Fibroblast of the conjunctiva (primary cell): ENCODE measurements at places on chromosomes 16 and 17.

DNA sequence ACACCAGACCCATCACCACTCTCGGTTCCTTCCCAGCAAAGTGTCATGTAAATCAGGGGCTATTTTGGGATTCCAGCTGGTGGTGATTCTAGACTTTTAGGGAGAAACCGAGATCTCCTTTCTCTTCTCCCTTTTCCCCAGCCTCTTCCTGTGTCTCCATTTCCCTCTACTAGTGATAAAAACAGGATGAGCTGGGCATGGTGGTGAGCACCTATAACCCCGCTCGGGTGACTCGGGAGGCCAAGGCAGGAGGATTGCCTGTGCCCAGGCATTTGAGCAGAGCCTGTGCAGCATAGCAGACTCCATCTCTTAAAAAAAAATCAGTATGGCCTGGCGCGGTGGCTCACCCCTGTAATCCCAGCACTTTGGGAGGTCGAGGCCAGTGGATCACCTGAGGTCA, 6.1 kb downstream of the TBX21 start:
- DNase-seq: no peak

DNA sequence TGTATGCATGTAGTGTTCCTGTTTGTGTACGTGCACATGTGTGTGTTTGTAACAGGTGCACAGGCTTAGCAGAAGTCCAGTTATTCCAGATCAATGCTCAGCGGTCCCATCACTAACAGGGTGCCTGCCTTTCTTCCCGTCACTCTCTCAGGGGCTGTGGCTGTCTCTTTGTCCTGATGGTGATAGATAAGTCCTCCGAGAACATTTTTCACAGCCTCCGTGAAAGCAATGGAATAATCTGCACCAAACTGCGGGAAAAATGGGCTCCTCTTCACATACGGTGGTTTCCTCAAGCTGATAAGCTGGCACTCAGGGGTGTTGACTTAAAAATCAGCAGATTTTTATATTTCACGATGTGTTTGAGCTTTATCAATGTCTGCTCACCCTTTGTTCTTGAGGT, 342.3 kb downstream of the TMEM114 start:
- DNase-seq: no peak

GRCh38 chr17:37190493-37190892, 185.3 kb upstream of the C17orf78 start:
- DNase-seq: no peak

DNA sequence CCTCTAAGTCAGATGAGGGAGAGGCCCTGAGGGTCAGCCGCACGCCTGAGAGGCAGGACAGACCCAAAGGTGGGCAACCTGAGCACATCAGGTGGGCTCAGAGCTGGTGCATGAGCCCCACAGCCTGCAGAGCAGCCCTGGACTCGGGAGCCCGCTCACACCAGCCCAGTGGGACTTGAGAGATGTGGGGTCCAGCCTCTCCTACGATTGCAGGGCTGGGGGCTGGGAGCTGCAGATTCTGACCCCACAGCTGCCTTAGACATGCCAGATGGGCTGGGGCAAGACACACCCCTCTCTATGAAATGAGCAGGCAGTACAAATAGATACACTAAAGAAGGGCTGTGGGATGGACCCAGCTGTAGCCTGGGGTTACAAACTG, 77.1 kb upstream of the RBL2 start:
- no peak for DNase-seq

DNA sequence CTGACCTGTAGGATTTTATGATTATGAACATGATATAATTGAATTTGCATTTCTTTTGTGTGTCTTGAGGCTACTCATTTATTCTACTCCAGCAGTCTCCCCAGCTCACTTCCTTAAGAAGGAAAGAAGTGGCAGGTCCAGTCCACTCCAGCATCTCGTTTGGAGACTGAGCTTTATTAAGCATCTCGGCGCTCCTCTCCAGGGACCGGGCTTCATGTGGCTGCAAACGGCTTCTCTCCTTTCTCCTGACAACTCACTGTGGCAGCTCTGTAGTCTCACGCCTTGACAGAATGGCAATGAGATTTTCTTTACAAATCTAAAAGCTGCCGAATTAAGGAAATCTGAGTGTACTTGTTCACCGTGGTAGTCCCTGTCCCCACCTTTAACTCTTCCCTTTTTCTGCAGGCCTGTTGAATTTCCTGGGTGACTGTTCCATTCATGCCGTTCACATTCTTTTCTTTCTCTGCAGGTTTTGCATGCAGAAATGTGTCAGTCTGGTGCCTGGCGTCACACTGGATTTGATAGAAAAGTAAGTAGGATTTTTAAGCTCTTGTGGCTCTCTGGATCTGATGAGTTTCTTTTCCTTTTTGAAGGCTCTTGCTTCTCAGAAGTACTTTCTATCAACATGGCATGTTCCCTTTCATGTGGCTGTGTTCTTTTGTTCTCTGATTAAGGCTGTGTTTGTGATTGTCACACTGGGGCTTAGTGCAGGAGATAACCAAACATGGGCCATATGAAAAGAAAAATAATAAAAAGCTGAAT, 200.5 kb upstream of the CHMP6 start:
- DNase-seq: no peak

- DNase-seq: no peak
Measured at GRCh38 chr17:51029142-51029541, 91.5 kb downstream of the SPAG9 start.

- DNase-seq: no peak
Measured at GRCh38 chr17:30368912-30369720, 9.6 kb upstream of the CPD start.

DNA sequence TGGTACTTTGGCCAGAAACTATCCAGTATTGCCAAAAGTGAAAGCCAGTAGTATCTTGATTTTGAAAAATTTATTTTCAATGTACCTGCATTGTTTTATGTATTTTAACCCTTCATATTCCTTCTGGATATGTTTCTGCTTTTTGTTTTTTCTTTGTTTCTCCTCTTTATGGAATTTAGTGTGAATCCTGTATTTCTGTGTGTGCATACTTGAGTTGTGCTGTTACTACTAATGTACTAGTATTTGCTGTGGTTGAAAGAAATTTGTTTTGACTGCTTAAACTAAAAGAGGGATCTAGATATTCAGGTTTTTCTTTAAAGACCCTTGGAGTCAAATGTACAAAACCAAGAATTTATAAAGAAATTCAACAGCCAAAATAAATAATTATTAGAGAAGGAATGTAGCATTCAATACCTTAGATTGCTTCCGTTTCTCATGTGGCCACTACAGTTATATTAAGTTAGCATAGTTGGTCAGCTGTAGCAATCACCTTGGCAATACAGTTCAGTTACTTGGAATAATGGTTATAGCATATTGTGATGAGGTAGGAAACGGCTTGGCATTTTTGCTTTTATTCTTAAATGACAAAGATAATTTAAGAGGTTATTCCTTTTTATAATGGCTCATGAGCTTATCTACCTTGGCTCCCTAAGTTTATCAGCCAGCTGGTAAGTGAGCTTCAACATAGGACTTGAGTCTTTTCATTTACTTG, 4.9 kb downstream of the PHKB start:
- no peak for DNase-seq

GRCh38 chr17:65121916-65122806, 15.0 kb upstream of the RGS9 start:
- DNase-seq: no peak

GRCh38 chr16:31357324-31358109, 2.5 kb downstream of the ITGAX start:
- no peak for DNase-seq

- DNase-seq: no peak
Measured at GRCh38 chr17:16025202-16025601, 25.6 kb downstream of the TTC19 start.

DNA sequence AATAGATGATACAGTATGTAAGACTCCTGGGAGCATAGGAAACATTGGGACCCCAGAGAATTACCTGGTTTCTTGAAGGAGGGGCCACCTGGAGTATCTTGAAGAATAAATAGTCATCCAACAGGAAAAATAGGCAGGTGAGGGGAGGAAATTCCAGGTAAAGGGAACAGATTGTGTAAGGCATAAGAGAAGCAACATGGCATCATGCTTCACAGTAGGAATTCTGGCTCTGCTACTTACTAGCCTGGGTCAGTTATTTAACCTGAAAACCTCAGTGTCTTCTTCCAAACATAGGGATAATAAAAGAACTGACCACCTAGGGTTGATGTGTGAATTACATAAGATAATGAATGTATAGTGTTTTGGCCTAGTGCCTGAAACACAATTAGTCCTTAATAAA, 122.1 kb downstream of the CA10 start:
- no peak for DNase-seq

- DNase-seq: no peak
Measured at GRCh38 chr17:6492892-6493674, 48.8 kb downstream of the PIMREG start.

GRCh38 chr17:71184716-71185115, 936.1 kb upstream of the SOX9 start:
- DNase-seq: no peak

DNA sequence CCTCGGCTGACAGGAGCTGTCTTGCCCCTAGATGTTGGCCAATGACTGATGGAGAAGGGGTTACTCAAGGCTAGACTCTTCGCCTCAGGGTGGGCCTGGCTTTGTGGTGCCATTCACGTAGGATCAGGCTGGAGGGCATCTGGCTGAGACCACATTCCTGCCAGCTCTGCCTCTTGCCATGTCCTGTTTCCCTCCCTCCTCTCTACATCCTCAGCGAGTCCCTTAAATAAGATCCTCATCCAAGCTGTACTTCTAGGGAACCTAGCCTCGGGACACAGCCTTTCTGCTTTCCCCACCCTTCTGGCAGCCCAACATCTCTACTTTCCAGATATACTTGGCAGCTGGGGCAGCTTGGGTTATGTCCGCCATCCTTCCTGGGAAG, 27.9 kb upstream of the EFCAB13 start:
- DNase-seq: no peak

GRCh38 chr16:79598348-79599181, 2.0 kb downstream of the MAF start:
- DNase-seq: no peak

DNA sequence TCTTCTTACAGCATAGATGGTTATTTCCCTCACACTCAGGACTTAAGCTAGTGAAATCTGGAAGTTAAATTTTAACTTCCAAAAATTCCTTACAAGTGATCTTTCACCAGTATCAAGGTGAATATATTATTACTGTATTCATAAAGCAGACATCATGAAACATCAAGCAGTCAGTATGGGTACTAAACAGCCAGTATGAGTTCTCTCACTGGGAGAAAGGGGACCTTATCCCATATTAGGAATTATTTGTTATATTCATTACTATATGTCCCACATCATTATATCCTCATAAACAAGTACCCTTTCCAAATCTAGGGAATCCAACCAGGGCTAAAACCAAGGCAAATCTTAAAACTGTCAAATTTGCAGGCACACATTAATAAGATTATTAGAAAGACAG, 15.3 kb downstream of the NUFIP2 start:
- DNase-seq: no peak

DNA sequence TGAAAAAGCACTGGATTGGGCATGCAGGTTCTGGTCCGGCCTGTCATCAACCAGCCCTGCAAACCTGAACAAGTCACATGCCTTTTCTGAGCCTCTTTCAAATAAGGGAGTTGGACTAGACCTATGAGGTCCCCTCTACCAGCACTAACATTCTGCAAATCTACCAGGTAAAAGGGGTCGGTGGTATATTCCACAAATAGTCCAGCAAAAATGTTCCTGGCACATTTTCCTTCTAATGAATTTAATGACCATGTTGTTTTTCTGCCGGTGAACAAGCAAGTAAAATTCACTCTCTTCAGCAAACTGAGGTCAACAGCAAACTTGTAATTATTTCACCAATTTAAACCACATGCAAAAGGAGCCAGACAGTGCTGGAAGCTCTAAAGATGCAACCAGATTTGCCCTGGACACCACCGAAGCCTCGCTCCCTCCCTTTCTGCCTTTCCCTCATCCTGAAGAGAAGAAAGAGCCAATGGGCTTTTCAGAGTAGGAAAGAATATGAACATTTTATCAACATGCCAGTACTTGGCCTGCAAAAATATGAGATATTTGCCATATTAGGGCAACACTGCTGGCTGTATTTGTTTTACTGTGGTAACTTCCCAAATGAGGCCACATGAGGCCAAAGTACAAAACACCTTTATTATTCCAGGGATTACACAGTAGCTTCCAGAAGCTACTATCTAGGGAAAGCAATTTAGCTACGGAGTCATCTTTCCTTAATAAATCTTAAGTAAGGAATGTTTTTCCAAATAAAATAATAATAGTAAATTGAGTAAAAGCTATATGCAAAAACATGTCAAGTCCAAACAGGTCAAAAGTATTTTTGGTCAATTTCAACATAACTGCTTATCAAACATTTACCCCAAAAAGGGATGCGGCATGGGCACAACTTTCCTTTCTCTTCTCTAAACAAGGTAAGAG, 45.0 kb downstream of the USP31 start:
- no peak for DNase-seq

DNA sequence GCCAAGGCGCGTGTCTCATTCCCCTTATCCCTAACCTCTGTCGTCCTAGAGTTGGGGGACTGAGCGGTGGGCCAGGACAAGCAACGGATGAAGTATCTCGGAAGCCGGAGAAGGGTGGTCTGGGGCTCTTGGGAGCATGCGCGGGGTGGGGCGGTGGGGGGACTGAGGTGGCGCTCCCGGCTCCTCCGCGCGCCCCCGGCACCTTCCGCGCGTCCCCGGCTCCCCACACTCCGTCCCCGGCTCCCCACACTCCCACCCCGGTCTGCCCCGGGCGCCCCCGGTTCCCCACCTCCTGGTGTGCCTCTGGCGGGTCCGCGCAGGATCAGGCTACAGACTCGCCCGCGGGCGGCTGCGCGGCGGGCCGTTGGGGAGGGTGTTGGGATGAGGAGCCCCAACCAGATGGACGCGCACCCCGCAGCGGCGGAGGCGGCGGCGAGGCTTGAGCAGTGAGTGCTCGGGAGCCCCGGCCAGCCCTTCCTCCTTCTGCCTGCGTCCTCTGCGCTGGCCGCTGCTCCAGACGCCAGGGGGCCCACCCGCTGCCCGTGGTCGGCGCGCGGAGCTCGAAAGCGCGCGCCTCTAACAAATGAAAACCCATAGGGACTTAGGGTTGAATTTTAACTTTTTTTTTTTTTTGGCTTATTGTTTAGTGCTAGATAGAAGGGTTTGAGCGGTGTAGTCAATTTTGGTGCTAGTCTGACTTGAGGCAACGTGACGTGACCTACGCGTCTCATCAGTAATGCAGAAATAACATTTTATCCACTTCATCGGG, 5.6 kb upstream of the CRYM start:
- DNase-seq: no peak

DNA sequence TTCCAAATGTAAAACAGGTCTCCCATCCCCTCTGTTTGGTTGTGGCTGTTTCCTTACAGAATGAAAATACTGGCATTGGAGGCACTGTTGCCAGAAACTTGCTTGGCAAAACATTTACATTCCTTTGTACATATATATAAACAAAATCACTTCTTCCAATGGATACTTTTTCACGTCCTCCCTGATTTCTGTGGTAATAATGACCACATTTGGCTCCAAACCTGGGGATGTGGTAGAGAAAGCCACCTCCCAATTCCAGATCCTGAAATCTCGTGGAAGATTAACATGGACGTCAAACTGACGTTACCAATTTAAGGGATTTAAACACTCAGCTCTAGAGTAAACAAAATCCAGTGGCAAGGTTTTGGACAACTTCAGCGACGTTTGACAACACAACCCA, 370.8 kb upstream of the ZFHX3 start:
- no peak for DNase-seq

GRCh38 chr16:21698169-21699032, 34.6 kb downstream of the OTOA start:
- DNase-seq: no peak

- DNase-seq: no peak
Measured at GRCh38 chr17:1583556-1583955, 21.0 kb upstream of the PITPNA start.
